ENCODE measurements at places on chromosomes 4 and X. TPM values are rescaled to one million over a fixed set of nuclear protein-coding genes. Genes with fewer than 3 reads are reported as not detected.

CLGN gene
- total RNA-seq: not detected

BMX gene
- total RNA-seq: 1.3 TPM

KLHL13 gene
- total RNA-seq: 7.0 TPM

TCP11X1 gene
- total RNA-seq: not detected

TLR3 gene
- total RNA-seq: 19.9 TPM

SLITRK2 gene
- total RNA-seq: not detected

All from ascending aorta (tissue), 2 donors.